Stimulated activated CD4-positive, alpha-beta T cell treated with anti-CD3 and anti-CD28 coated beads, Interleukin-1b, Interleukin-23, amount 100 ng/mL, for 24 hours (primary cell): ENCODE measurements at places on chromosomes 2 and 18.

DNA sequence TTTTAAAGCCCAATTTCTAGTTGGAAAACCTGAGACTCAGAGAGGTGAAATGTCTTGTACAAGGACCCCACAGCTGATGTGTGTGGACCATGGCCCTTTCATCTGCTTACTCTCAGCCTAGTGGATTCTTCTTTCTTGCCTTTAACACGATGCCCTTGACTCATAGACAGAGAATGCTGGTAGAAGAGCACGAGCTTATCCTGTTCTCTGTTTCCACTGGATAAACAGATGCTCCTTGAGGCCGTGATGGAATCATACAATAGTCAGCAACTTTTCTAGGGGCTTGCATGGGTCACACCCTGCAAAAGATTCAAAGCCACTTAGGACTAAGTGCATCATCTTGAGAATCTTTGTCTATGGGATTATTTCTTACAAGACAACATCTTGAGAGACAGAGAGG is 50.9 kb downstream of the MYCN start:
- DNase-seq = no peak

DNA sequence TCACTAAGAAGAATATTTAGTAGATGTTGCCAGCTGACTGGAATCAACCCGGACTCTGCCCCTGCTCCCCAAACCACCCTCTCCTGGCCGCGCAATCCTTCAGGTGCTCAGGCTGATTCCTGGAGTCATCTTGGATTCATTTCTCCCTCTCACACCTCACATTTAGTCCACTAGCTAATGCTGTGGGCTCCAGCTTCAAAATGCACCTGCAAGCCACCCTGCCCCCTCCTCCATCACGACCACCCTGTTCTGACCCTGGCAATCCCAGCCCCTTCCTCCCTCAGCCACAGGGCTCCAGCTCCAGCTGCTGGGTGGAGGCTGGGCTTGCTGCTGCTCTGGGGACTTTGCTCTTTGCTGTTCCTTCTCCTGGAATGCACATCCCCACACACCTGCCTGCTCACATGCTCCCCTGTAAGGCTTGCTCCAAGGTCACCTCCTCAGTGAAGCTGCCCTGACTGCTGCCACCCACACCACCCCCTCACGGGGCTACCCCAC is 61.3 kb upstream of the SH3RF3 start:
- no peak for DNase-seq

- no peak for DNase-seq
These were observed 156.1 kb upstream of the APCDD1 start for GRCh38 chr18:10298346-10298745.

GRCh38 chr2:212549463-212549862 is 10.9 kb upstream of the ERBB4 start:
- no peak for DNase-seq

DNA sequence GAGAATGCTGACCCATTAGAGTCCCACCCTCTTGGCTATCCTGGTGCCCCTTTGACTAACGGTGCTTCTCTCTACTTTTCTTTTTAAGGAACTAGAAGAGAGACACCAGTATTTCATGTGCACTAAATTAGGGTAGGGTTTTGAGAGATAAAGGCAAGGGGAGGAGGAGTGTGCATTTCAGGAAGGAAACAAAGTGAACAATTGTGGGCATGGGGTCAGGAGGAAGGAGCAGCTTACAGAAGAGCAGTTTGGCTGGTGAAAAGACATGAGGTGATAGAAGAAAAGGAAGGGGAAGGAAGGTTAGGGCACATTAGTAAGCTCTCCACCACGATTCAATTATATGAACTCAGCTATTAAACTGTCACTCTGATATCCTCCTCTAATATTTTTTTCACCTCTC is 105.8 kb upstream of the CTAGE1 start:
- no peak for DNase-seq

- no peak for DNase-seq
These were observed 261.6 kb downstream of the ASXL3 start for GRCh38 chr18:33839452-33840211.

- no peak for DNase-seq
These were observed 96.9 kb downstream of the SCN9A start for GRCh38 chr2:166278856-166279255.
